ENCODE measurements at places on chromosomes 5 and 9.

- no peak for DNase-seq
Observed at GRCh38 chr9:115422932-115423440, 305.0 kb upstream of the TNC start.

DNA sequence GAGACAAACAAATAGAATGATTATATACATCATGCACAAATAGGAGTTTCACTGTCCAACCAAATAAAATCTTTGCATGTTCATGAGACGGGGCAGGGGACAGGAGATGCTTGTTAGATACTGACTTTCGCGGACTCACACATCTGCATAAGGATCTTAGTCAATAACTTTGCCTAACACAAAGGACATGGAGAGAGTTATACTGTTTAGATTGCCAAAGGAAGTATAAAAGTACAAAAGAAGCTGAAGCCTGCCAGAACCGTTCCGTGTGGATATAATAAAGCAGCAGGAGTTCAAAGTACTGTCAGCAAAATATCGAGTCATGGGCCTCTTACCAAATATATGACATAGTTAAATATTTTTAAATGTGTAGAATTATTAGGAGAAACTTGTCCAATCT, 1148.4 kb downstream of the EFNA5 start:
- DNase-seq: no peak

DNA sequence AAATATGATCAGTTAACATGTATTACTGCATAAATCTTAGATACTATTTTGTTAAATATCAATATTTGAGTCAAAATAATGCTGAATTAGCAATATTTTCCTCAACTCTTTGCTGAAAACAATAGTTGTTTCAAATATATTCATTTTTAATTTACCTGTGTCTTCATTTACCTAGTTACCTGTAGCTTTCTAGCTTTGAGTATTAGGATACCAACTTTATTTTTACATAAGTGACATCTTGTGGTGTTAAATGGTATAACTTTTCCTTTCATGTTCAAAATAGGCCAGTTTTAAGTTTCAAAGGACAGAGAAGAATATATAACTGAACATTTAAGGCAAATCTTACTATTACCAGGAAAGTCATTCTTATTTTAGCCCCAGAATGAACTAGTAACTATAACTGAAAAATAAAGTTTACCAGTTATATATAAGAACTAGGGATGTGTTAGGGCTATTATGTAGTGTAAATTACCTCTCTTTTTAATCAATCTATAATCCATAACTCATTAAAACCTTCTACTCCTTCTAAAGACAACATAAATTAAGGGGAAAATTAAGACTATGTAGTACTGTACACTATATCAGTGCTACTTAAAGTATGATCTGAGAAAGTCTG, 25.3 kb downstream of the AP3B1 start:
- DNase-seq: no peak

DNA sequence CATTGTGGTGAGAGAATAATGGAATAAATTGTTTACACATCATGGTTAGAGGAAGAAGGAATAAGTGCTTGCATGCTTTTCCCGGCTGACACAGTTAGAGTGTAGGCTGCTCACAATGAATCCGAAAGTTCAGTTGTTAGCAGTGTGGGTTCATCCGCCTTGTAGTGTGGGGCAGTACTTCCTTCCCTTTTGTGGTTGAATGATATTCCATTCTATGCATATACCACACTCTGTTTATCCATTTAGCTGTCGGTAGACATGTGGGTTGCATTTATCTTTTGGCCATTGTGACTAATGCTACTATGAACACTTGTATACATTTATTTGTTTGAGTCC, 84.0 kb downstream of the COL5A1 start:
- DNase-seq: peak; percentile 40

DNA sequence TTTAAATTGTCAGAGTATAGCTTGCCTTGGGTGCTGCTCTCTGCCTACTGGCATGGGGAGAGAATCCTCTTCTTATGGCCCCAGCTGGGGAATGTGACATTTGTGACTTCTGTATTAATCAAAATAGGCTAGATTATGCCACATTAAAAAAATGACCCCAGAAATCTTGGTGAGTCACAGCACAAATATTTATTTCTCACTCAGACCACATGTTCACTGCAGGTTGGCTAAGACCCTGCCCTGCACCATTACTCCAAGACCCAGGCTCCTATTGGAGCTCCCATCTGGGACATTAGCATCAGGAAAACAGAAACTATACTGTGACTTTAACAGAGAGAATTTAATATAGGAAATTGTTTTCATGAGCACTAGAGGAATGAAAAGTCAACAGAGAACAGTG, 16.6 kb upstream of the WHRN start:
- DNase-seq: peak; percentile 12

DNA sequence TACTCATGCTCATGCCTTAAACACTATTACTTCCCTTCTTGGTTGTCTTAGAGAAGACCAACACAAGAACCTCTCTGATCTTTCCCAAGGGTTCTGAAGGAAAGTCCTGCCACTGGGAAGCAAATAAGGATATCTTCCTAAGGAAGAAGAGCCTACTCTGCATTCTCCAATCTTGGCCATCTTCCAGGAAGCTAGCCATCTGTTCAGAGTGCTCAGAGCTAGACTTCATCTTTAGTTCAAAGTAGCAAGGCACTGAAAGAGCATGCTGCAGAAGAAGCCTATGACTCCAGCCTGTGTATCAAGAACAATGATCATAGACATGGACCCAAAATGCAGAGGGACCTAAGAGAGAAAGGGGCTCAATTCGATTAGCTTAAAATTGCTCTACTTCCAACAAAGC, 114.7 kb downstream of the KIAA0825 start:
- no peak for DNase-seq

- no peak for DNase-seq
Observed at GRCh38 chr5:175579742-175580432, 78.0 kb upstream of the HRH2 start.

DNA sequence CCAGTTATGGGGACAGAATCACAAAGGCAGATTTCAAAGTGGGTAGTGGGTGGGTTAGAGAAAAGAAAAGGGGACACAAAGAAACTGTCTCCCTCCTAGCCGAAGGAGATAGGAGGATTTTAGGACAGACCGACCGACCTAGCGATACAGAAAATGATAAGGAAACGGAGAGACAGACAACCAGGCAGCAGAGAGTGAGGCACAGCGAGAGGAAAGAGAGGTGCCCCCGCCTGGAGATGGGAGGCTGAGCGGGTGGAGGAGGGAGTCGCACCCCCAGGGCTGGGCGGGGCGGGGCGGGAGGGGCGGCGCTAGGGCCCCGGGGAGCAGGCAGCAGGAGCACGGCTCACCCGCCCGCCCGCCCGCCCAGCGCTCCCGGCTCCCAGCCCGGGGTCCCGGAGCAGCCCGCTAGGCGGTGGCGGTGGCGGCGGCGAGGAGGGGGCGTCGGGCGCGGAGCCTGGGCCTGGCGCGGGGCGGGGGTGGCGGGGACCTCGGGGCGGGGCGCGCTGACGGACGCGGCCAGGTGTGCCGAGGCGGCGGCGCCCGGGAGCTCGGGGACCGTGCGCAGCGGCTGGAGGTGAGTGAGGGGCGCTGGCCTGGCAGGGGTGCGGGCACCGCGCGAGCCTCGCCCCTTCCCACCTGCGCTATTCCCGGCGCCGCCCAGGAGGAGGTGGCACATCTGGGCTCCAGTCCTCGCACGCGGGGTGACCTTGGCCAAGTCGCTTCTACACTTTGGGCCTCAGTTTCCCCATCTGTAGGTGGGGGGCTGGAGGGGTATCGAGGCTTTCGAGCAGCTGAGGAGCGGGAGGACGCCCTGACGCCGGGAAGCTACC, 15.9 kb upstream of the SYNPO start:
- DNase-seq: no peak

- DNase-seq: no peak
Observed at GRCh38 chr5:150614661-150615060, 25.8 kb upstream of the SYNPO start.

GRCh38 chr5:158770506-158770905, 329.2 kb downstream of the EBF1 start:
- no peak for DNase-seq

DNA sequence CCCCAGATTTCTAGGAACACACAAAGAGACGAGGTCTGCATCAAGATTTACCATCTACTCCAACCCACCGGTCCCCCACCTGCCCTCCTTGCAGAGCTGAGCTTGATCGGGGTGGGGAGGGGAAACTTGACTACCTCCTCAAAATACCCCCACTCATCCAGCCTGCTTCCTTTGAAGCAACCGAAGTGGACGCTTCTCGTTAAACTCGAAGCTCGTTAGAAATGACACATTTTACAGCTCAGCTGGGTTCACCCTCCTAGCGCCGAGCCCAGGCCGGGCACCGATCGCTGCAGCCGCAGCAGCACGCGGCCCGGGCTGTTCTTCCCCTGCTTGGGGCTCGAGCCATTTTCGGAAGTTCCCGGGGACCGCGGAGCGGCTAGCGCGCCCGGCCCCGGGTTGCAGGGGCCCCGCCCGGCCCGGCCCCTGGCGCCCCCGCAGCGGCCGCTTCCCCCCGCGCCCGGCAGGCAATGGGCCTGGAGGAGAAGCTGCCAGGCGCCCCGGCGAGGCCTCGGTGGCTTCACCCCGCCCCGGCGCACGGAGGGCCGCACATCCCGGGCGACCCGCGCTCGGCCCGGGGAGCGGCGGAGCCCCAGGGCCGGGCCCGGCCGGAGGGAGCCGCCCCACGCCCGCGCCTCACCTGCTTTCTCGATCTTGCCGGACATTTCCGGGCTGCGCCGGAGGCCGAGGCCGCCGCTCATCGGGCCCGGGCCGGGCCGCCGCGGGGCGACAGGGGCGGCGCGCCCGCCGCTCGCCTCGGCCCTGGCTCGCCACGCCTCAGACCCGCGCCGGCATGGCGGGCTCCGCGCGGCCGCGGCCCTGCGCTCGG, 530 bp downstream of the RAPGEF1 start:
- no peak for DNase-seq

DNA sequence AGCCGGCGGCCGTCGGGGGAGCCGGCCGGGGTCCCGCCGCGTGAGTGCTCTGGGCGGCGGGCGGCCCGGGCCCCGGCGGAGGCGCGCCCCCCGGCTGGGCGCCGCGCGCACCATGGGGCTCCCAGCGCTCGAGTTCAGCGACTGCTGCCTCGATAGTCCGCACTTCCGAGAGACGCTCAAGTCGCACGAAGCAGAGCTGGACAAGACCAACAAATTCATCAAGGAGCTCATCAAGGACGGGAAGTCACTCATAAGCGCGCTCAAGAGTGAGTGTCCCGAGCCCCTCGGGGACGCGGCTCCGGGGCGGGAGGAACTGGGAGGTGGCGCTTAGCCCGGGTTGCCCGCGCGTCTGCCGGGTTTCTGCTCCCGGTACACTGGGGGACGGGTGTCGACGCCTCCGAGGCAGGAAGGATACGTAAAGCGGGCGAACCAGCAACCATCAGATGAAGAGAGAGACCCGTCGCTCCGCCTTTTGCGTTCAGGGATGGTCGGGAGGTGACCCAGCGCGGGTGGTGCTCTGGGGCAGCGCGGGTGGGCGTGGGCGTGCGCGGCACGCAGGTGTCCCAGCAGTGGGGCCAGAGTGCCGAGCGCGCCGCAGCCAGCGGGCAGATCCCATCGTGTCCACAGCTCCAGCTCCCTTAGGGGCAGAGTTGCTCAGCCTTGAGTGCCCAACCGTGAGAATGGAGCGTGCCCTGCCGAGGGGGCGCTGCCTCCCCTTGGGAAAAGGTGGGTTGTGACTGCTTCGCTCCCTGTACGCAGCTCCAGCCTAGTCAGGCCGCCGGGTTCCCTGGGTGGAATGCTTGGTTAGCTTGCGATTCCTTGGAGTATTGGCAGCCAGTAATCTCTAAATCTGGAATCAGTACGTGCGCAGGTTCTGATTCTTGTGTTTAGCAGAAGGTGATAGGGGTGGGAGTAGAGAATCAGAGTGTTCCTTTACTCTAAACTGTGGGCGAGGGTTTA, 753 bp downstream of the ARHGAP26 start:
- DNase-seq: no peak

- DNase-seq: peak; percentile 98
Observed at GRCh38 chr5:170552621-170553115, 48.8 kb downstream of the KCNIP1 start.

DNA sequence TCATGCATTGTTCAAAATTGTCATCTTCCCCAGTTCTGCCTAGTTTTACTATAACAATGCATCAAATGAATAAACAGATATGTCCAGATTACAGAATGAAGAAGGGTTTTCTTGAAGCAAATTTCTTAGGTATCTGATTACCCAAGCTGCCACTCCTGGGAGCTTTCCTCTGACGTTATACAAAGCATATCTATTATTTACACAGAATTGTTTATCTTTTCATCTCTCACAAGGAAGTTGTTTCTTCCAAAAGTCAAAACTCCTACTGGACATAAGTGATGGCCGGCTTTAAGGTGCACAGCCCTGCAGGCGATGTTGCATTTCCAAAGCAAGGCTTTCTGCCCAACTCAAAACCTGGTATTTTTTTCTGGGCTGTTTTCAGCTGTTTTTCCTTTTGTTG, 73.4 kb upstream of the ANKH start:
- DNase-seq: no peak

DNA sequence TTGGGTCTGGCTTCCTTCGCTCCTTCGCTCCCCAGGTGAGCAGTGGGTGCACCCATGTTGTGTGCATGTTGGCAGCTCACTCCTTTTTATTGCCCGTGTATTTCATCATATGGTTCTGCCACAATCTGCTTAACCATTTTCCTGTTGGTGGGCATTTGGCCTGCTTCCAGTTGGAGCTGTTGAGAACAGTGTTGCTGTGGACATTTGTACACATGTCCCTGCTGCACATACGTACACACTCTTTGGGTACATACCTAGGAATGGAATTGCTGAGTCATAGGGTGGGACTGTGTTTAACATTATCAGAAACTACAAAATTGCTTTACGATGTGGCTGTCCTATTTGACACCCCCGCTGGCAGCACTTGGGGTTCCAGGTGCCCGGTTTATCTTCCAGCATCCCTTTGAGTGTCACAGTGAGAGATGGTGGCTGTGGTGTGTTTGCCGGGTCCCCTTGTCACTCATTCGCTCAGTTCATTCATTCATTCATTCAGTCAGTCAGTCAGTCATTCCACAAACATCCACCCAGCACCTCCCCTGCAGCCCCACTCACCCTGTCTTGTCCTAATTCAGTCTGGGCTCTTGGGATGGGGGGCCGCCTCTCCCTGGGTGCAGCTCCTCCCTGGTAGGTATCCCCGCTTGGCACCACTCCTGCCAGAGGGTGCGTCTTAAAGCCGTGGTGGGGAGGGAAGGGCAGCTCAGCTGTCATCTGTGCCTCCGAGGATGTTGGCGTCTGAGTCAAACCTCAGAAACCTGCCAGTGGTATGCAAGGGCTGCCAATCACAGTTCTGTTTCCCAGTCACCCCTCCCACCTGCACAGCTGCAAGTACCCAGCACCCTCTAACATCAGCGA, 7.9 kb upstream of the FIBCD1 start:
- no peak for DNase-seq

Data from amniotic epithelial cell (primary cell).